ENCODE measurements at places on chromosomes 2 and 18.

DNA sequence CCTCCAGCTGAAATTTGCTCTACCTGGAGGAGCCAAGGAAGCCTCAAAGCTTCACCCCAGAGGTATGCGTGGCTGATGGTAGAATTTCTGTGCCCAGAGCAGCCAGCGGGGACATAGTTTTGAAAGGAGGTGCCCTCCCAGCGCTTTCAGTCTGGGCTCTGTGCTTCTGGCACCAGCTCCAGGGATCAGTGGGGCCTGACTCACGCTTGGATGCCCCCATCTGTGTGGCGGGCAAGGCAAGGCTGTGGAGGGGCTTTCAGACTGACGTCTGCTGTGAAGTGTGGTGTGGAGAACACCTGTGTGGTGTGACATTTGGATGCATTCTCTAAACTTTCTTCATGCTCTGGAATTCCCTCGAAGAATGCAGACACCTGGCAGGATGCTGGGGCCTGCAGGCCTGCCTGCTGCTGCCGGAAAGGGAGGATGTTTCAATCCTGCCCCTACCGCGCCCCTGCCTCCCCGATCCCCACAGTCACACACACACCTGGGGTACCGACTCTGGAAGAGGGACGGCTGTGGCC, 84.1 kb downstream of the CTIF start:
- no peak for DNase-seq

GRCh38 chr18:5543773-5544389, at the start of gene EPB41L3:
EPB41L3 (minus strand) TSS chr18:5543997; CDS start chr18:5489183, 54,814 bp downstream.
- no peak for DNase-seq

- DNase-seq, result no peak
Observed at GRCh38 chr2:39530411-39530866, 93.4 kb upstream of the MAP4K3 start.

GRCh38 chr2:151410485-151410834, 758 bp downstream of the RIF1 start:
- no peak for DNase-seq

GRCh38 chr2:25286025-25286400, 55.7 kb downstream of the DNMT3A start:
- no peak for DNase-seq

GRCh38 chr2:120398996-120399888, 53.3 kb downstream of the INHBB start:
- no peak for DNase-seq

DNA sequence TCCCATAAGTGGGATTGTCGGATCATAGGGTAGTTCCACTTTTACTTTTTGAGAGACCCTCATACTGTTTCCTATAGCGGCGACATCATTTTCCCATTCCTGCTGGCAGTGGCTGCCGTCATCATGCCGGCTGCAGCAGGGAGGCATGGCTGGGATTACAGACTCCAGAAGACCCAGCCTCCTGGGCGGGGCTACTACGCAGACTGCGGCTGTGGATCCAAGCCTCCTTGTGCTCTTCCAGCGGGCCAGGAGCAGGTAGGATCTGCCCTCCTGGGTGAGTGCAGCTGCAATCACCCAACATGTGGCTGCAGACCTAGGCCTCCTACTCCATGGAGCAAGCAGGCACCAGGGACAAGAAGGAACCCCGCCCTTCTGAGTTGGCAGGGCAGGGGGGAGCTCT, 359.2 kb downstream of the GALR1 start:
- DNase-seq, result no peak

GRCh38 chr2:169994752-169995151, 167.5 kb downstream of the UBR3 start:
- no peak for DNase-seq

DNA sequence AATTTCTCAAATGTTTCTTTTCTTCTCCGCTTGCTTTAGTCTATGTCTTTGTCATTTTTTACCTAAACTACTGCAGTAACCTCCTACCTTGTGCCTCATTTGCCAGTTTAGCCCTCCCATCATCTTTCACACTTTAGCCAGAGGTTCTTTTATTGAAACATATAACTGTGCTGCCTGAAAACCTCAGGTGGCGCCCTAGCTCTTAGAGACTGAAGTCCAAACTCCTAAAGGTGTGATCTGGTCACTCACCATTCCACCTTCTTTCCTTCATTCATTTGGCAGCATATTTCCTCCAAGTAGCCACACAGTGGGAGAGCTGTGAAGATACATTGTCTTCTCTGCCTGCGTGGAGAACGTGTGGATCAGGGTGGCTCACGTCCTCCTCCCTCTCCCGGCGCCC, 98.2 kb upstream of the MAPRE2 start:
- no peak for DNase-seq

DNA sequence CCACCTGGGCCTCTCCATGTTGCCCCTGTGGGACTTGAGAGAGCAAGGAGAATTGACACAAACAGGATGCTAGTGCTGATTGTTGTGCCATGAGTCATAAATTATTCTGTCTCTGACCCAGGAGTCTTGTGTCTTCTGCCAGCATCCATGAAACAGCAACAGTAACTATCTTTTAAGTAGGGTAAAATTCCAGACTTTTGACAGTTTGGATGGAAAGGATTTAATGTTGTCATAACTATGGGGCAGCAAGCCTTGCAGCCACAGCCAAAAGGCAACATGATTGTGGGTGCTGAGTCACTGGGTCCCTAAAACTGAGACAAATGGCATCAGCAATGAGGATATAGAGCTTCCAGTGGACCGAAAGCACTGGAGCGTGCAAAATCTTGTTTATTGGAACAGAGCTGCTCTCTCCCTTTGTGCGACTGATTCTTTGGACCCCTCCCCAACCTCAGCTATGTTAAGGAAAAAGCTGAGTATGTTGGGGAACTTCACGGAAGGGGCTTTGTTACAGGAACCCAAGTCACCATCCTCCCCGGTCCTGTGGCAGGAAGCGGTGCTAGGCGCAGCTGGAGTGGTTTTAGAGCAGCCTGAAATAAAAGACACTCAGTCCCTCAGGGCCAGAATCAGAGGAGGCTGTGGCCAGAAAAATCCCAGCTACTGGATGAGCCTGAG, 9.6 kb upstream of the ITPRIPL1 start:
- no peak for DNase-seq

DNA sequence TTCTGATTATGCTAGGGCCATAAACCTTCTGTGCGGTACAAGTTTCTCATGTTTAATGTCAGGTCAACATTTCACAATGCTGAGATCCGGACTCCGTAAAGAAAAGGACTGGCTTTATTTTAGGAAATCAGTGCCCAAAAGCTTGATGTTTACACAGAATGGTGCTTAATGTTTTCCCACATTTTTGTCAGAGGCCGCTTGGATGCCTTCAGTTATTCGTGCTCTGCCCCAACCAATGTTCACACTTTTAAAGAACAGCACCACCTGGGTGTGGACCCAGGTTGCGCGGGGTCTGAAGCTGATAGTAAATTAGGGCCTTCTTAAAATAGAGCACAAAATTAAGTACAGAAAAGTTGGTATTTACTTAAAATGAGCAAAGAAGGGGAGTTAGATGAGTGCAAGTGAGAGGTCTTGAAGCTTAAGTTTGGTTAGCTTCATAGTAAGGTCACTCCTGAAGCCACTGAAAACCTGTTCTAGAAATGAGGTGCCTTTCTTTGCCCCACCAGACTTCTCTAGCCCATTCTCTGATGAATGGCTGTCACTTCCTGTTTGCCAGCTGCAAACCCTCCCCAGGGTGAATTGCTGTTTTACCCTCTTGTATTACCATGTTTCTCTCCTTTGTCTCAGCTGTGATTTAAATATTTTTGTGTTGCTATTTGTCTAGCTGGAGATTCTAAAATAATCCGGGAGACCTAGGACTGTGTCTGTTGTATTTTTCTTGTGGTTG, 20.5 kb downstream of the SLC3A1 start:
- DNase-seq, result no peak

DNA sequence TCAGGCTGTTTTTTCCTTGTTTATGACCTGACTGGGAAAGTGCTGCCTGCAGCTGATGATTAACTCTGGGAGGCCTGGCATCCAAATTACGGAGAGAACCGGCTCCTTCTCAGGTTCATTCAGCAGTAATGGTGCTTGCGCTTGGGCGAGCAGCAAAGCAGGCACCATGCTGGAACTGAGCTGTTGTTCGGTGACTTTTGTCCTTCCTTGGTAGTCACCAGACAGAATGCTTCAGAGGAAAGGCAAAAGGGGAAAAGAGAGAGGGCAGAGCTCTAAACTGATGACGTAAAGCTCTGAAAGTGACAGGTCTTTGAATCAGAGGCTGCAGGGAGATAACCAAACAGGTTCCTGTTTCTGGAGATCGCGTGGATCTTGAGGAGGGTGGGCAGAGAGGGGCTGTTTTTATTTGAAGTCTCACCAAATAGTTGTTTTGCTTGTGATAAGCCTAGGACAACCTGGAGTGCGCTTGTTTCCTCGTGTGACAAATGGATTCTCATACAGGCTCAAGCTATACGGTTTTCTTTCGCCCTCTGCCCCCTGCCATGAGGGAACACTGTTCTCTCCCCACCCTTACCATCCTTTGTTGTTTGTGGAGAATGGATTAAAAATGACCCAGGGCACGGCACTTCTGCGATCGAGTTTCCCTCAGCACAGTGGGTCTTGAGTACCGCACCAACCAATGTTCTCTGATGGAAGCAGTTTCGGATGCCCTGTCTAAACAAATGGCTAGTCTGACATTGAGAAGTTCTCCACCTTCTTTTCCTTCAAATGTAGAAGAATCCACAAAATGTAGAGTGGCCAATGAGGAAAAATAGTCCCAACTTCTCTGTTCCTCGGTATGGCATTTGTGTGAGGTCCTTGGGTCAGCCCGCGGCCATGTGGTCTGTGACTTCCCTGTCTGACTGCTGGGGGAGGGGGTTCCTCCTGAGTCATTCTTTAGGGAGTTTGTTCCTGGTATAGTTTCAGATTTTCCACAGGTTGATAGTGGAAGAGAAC, 1.3 kb downstream of the RASGRP3 start:
- DNase-seq, result no peak

DNA sequence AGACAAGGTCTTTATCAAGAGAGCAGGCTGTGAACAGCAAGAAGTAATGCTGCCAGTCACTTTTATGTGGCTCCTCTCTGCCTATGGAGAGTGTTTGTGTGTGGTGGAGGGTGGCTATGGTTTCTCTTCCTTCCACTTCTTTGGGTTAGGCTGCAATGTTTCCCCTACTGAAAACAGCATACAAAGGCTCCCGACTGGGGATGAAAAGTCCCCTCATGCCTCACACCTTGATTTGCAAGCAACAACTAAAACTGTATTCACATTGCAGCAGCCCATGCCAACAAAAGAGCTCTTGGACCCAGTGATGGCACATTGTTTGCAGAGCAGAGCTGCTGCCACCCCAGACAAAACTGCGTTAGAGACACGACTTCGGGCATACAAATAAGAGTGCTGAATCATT, 301.6 kb downstream of the SLC8A1 start:
- DNase-seq, result no peak
